Heart right ventricle (tissue), 16 donors: ENCODE measurements at places on chromosomes 3 and 15. TPM values are rescaled to one million over a fixed set of nuclear protein-coding genes. Genes with fewer than 3 reads are reported as not detected.

PRICKLE2 gene
- 1.8 TPM for polyA plus RNA-seq

RFTN1 gene
- polyA plus RNA-seq, result 25.9 TPM

TSPAN3 gene
- 52.2 TPM for polyA plus RNA-seq

ARPIN gene
- polyA plus RNA-seq, result 8.0 TPM

PLIN1 gene
- polyA plus RNA-seq, result 15.7 TPM

ZNF660 gene
- polyA plus RNA-seq, result 0.41 TPM

CCDC54 gene
- not detected for polyA plus RNA-seq

GNAT1 gene
- not detected for polyA plus RNA-seq

SLC22A13 gene
- 0.03 TPM for polyA plus RNA-seq

FBLN2 gene
- 20.7 TPM for polyA plus RNA-seq

DNA sequence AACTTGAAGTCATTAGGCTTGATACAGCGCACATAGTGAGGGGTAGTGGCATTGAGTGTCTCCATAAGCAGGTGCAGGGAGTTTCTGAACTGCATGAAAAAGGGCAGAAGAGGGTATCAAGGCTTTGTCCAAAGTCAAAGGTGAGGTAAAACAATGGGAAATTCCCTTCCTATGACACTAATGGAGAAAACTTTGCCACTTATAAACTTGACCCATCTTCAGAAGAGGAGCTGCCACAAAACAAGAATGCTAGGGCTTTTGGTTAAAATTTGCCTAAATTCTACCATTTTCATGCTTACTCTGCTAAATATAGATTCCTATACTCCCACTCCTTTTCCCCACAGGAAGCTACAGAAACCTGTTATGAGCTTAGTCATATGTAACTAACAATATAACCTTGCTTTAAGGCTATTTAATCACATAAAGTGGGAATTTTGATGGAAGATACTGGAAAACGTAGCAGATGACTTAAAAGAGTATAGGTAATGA, 87.5 kb upstream of the MYO5C start:
- peaks cover 2% of the 10 kb centered on the region for H3K36me3 ChIP-seq
- no peak overlapping the region for H3K27ac ChIP-seq
- H3K4me3 ChIP-seq, result no peak overlapping the region
- H3K4me1 ChIP-seq, result no peaks in the 10 kb centered on the region
- H3K27me3 ChIP-seq, result no peaks in the 10 kb centered on the region
- no peak for DNase-seq

DNA sequence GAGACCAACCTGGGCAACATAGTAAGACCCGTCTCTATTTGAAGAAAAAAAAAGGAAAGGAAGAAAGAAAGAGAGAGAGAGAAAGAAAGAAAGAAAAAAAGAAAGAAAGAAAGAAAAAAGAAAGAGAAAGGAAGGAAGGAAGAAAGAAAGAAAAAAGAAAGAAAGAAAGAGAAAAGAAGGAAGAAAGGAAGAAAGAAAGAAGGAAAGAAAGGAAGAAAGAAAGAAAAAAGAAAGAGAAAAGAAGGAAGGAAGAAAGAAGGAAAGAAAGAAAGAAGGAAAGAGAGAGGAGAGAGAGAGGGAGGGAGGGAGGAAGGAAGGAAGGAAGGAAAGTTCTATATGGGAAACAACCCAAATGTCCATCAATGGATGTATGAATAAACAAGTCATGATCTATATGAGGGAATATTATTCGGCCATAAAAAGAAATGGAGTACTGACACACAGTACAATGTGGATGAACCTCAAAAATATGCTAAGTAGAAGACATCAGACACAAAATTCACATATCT, 28.8 kb upstream of the TM4SF1 start:
- no peak overlapping the region for H3K4me3 ChIP-seq
- no peak overlapping the region for H3K27ac ChIP-seq

DNA sequence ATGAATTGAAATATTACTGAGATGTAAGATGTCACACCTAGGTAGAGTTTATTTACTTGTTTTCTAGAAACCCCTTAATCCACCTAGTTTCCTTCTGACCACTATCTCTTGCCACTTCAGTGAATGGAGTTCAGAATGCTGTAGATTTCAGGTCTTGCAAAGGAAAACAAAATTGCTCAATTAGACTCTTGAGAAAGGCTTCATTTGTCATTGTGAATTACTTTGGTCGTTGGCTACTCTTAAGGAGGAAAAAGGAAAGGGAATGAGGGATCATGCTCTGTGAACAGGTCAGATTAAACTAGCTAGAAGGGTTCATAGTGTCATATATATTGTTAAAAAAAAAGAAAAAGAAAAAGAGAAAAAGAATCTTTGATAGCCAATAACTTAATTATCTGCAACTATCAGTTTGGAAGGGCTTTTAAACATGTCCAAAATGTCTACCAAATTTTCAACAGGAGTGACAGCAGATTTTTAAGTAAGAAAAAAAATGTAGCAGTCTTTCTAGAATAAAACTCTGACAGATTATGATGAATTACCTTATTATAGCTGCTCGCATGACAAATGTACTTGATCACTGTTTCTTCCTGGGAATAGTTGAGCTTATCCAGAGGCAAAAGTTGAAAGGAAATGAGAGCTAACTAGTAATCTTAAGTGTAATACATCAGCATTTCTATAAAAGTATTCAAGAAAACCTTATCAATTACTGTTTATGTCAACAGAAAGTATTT, 543.5 kb downstream of the CADM2 start:
- DNase-seq, result no peak
- H3K4me3 ChIP-seq, result no peak overlapping the region
- H3K4me1 ChIP-seq, result no peaks in the 10 kb centered on the region
- no peak overlapping the region for H3K27ac ChIP-seq
- no peaks in the 10 kb centered on the region for H3K27me3 ChIP-seq
- no peaks in the 10 kb centered on the region for H3K36me3 ChIP-seq

- no peak overlapping the region for H3K4me3 ChIP-seq
- no peaks in the 10 kb centered on the region for H3K4me1 ChIP-seq
- no peak for DNase-seq
- no peaks in the 10 kb centered on the region for H3K36me3 ChIP-seq
Measured at GRCh38 chr3:106338582-106339214, 469.9 kb upstream of the CBLB start.

GRCh38 chr3:155325263-155325835, 31.9 kb upstream of the STRIT1 start:
- H3K4me1 ChIP-seq, result no peaks in the 10 kb centered on the region
- H3K27me3 ChIP-seq, result no peaks in the 10 kb centered on the region
- DNase-seq, result no peak
- no peaks in the 10 kb centered on the region for H3K36me3 ChIP-seq

DNA sequence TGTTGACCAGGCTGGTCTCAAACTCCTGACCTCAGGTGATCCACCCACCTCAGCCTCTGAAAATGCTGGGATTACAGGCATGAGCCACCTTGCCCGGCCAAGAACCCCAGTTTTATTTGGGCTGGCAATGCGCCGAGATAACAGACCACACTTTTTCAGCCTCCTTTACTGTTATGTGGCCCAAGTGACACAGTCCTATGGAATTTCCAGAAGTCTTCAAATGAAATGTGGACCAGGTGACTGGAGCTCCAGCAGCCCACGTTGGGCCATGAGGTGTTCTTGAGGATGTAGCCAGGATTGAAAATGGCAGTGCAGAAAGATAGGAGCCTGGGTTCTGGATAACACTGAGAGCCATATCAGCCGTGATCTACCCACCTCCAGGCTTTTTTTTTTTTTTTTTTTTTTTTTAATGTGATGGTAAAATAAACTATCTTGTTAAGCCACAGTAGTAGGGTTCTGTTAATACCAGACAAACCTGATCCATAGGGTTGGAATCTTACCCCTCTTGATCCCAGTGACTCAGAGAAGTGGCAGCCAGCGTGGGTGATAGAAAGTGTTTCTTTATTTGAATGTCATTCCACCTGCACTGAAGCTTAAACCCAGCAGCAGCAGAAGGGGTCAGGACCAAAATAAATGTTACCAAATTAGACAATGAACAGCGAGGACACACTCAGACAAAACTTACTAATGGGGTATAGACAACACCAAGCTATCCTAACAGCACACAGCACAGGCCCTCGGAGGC, 55.6 kb downstream of the LHFPL4 start:
- DNase-seq, result no peak
- H3K4me3 ChIP-seq, result no peak overlapping the region
- no peaks in the 10 kb centered on the region for H3K36me3 ChIP-seq
- H3K27me3 ChIP-seq, result peaks cover 33% of the 10 kb centered on the region

DNA sequence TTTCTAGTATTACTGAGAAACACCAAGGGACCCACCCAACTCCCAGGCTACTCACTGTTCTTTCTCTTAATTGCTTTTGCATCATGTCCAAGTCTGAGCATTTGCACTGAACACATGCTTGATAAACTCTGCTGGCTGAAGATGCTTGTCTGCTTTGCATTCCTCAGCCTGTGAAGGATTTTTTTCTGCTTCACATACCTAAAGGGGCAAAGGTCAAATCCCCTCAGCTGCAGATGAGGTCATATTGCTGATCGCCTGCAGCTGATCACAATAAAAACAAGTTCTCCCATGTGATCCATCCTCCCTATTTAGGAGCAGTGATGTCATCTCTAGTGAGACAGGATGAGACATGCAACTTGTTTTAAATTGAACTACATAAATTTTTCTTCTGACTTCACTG, 84.6 kb upstream of the DCBLD2 start:
- no peaks in the 10 kb centered on the region for H3K27me3 ChIP-seq
- H3K36me3 ChIP-seq, result no peaks in the 10 kb centered on the region
- DNase-seq, result no peak
- no peak overlapping the region for H3K4me3 ChIP-seq
- H3K4me1 ChIP-seq, result peaks cover 9% of the 10 kb centered on the region

DNA sequence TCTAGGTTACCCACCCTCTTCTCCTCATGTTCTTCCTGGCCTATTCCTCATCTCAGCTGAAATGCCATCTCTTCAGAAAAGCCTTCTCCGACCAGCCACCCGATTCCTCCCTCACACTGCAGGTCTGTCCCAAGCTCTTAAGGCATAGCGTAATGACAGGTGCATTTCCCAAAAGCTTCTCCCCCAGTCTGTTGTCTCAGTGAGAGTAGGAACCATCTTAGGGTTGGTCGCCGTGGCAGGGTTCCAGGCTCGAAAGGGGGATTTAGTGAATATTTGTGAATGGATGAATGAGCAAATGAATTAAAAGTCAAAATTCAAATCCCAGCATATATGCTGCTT, 78.6 kb downstream of the TOP2B start:
- no peak overlapping the region for H3K4me3 ChIP-seq
- H3K36me3 ChIP-seq, result peaks cover 20% of the 10 kb centered on the region
- H3K27ac ChIP-seq, result no peak overlapping the region
- no peaks in the 10 kb centered on the region for H3K27me3 ChIP-seq
- no peak for DNase-seq

DNA sequence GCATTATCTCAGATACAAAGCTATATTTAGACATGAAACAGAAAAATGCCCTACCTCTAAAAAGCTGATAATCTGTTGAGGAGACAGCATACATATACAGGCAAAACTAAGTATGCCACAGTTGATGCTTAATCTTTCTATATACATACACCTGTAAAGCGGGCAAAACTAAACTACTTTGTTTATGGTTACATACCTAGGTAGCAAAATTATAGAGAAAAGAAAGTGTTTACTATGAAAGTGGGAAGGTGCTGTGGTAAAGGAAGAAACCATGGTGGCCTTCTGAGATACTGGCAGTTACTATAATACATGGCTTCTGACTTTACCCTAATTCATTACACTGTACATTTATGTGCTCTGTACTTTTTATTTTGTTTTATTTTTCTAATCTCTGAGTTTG, 36.0 kb upstream of the NR1I2 start:
- H3K4me1 ChIP-seq, result no peaks in the 10 kb centered on the region
- DNase-seq, result no peak
- no peak overlapping the region for H3K4me3 ChIP-seq
- H3K27ac ChIP-seq, result no peak overlapping the region
- H3K27me3 ChIP-seq, result no peaks in the 10 kb centered on the region

DNA sequence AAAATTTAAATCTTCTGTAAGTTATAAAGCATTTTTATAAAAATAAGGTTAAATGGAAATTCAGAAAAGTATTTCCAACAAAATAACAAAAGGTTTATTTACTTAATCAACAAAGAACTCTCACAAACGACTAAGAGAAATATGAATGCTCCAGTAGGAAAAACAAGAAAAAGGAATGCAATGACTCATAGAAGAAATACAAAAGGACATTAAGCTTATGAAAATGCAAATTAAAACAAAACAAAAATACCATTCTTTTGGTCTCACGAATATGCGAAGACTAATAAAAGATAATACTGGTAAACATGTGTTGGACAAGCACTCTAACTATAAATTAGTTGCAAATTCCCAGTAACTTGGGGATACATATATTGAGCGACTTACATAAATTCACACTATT, 17.5 kb upstream of the TBC1D5 start:
- H3K36me3 ChIP-seq, result no peaks in the 10 kb centered on the region
- no peaks in the 10 kb centered on the region for H3K4me1 ChIP-seq
- no peak for DNase-seq
- H3K27me3 ChIP-seq, result no peaks in the 10 kb centered on the region

DNA sequence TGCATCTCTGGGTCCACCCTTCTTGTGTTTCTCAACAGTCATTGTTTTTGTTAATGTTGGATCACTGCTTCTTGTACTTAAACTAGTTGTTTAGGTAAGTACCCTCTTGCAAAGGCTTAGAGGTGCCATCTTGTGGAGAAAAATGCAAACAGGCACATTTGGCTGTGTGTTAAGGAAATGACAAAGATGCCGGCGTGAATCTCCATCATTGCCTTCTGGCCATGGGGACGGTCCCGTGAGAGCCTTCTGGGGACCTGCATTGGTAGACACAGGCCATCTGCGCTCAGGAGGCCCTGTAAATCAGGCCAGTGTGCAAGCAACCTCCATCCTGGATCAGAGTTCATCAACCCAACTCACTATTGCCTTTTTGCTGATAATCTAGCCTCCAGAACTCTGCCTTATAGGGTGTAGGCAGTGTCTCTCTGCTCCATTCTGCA, 158.6 kb upstream of the NR2E3 start:
- H3K4me3 ChIP-seq, result no peak overlapping the region
- no peaks in the 10 kb centered on the region for H3K36me3 ChIP-seq
- no peak overlapping the region for H3K27ac ChIP-seq
- H3K4me1 ChIP-seq, result peaks cover 23% of the 10 kb centered on the region
- no peak for DNase-seq

DNA sequence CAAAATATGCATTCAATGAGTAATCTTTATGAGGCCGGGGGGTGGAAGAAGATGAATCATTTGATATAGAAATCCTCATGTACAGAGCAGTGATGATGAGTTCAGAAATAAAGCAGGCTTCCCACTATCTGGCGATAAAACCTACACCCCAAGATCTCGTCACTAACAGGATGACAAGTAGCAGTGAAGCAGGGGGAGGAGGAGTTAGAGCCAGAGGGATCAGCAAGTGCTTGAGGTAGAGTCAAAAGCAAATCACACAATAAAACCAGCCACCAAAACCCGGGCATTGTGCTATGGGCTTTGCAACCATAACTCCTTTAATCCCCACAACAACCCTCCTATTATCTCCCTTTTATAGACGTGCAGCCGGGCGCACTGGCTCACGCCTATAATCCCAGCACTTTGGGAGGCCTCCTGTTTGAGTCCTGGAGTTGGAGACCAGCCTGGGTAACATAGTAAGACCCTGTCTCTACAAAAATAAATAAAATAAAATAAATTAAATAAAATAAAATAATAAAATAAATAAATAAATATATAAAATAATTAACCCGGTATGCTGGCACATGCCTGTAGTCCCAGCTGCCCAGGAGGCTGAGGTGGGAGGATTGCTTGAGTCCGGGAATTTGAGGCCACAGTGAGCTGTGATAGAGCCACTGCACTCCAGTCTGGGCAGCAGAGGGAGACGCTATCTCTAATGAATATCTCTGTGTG, 53.0 kb downstream of the STARD5 start:
- peaks cover 11% of the 10 kb centered on the region for H3K4me1 ChIP-seq
- no peaks in the 10 kb centered on the region for H3K27me3 ChIP-seq
- H3K4me3 ChIP-seq, result no peak overlapping the region
- DNase-seq, result no peak
- H3K36me3 ChIP-seq, result no peaks in the 10 kb centered on the region
- no peak overlapping the region for H3K27ac ChIP-seq

GRCh38 chr3:151816091-151816604, 2.2 kb downstream of the AADAC start:
- H3K27ac ChIP-seq, result no peak overlapping the region
- H3K4me3 ChIP-seq, result no peak overlapping the region
- no peaks in the 10 kb centered on the region for H3K27me3 ChIP-seq
